Non-pigmented ciliary epithelial cell (primary cell): ENCODE measurements at places on chromosomes 2 and 18.
A peak's percentile ranks its signal among the peaks of the same experiment; 100 is the strongest.

- DNase-seq, result no peak
Measured at GRCh38 chr2:167215595-167215994, 327.3 kb downstream of the XIRP2 start.

- DNase-seq, result peak; percentile 78
Measured at GRCh38 chr2:144426981-144427479, 92.9 kb downstream of the ZEB2 start.

DNA sequence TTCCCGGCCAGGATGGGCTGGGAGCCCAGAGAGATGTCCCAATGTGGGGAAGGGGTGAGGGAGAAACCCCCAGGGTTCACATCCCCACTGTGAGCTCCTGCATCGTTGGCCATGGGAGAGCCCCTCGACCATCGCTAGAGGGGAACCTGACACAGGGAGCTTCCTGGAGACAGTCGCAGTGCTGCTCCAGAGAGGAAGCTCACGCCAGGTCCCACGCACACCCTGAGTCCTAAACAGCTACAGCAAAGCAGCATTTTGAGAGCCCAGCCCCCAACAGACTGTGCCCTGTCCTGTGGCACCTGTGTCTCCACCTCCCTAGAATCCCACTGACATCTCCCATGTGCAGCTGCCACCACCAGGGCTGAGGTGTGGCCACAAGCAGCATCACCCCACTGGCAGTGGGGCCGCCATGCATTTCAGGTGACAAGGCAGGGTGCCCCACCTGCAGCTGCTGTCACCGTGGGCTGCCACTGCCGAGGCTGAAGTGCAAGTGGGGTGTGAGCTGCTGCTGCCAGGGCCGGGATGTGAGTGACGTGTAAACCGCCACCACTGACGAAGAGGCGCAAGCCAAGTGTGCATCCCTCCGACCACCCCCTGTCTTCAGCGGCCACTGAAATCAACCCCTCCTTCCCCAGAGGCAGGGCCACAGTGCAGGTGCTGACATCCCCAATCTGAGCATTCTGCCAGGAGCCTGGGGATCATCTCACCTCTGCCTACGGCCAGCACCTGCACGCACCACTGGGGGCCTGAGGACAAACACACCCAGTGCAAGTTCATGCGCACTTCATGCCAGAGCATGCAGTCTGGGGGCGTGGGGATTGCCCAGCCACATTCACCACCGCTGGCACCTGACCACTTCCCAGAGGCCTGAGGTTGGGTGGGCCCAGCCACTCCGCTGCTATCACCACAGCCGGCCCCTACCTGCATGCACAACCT lies 467.7 kb upstream of the SALL3 start:
- DNase-seq, result no peak

DNA sequence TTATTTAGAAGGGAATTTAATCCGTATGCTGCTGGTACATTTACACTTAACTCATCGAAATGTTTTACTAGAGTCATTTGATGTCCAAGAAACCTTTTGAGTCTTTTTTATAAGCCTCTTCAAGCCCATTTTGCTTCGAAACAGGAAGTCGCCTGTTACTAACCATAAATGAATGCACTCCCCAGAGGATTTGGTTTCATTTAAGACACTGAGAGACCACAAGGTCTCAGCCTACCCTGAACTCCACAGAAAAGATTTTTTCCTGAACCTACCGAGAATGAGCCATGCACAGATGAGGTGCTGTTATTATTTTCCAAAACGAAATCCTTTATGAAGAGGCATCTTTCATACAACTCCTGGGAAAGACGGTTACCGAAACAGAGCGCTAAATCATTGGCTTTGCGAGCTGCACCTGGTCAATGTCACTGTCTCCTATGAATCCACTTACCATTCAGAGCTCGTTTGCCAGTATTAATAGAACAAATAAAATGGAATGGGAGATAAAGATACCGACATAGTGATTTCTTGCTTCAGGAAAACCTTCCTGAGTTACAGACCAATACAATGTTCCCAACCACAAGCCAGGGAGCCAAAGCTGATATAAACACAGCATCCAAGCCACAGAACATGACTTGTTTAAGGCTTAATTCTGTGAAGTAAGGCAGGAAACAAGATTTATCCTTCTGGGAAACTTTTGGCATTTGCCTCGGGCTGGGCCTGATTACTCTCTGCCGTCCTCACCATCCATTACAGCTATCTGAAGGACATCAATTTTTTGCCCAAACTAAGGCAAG lies 382.1 kb downstream of the OSR1 start:
- DNase-seq, result peak; percentile 64

DNA sequence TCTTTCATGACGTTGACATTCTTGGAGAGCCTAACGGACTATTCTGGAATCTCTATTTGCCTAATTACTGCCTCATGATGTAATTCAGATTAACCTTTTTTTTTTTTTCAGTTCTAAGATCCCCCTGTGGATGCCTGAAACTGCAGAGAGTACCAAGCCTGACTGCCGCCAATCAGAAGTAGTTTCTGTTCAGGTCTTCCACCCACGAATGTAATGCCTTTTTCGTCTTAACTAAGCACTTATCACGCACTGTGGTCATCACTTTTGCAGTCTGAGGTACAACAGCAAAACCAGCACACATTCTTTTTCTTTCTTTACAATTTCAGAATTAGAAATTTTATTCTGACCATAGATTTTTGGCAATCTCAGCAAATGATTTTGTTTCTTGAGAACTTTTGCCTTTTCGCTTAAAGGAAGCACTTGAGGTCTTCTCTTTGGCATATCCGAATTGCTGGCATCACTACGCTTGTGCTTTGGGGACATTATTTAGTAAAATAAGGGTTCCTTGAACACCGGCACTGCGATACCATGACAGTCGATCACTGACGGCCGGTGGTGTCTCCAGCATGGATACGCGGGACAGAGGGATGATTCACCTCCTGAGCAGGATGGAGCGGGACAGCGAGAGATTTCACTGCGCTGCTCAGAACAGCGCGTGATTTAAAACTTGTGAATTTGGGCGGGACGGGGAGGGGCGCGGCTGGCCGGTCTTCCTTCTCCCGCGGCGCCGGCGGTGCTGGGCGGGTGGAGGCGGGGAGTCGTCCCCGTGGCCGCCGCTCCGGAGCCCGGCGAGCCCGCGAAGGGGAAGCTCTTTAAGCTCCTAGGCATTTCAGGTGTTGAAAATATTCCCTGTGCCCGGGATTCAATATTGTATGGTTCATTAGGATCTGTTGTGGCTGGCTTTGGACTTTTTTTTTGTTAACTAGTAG lies 32.0 kb upstream of the GPR55 start:
- no peak for DNase-seq

GRCh38 chr18:63292831-63293683 lies 26.5 kb downstream of the BCL2 start:
- no peak for DNase-seq

DNA sequence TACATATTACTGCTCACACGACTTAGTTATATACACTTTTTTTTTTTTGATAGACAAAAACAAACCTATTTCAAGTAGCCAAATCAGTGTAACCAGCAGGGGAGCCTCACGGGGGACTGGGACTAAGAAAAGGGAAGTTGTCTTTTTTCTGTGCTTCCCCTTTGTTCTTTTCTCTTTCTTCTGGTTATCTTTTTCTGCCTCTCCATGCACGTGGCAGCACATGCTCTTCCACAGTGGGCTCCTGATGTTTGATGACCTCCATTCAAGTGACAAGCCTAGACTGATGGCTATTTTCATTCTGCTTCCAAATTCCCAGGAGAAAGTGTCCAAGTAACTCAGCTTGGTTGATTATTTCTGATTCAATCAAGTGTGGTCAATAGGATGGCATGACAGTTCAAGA lies 98.2 kb upstream of the STK39 start:
- no peak for DNase-seq

- DNase-seq, result no peak
Measured at GRCh38 chr2:9779596-9780264, 63.5 kb upstream of the TAF1B start.

GRCh38 chr2:237623428-237624403 lies 3.7 kb upstream of the LRRFIP1 start:
- DNase-seq, result no peak

DNA sequence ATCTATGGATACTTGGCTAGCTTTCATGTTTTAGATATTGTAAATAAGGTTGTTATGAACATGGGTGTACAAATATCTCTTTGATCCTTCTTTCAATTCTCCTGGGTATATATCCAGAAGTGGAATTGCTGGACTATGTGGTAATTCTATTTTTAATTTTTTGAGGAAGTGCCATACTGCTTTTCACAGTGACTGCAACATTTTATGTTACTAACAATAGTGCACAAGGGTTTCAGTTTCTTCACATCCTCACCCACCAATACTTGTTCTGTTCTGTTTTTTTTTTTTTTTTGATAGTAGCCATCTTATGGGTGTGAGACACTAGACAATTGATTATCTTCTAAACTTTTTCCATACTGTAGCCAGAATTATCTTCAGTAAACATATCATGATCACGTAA lies 17.3 kb upstream of the NEUROD1 start:
- no peak for DNase-seq

DNA sequence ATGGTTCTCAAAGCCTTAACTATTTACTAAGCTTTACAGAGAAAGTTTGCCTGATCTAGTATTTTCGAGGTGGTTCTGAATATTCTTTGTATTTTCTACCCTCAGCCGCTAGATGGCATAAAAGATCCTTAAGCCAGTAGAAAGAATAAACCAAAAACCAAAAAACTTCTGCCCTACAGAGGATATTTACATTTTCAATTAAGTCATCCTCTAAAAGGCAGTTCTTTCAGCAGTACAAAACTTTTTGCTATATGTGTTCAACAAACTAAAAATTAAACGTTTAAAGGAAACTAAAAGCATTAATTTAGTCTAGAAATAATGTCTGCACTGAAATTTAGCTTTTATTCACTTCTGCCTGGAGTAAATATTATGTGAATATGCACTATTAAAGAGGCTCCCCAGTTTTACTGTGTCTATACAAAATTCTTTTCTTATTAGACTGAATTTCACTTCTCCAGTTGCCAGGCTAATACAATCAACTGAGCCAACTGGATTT lies 297.5 kb downstream of the PIEZO2 start:
- peak; percentile 19 for DNase-seq

- no peak for DNase-seq
Measured at GRCh38 chr2:211901226-211901846, 637.3 kb downstream of the ERBB4 start.

DNA sequence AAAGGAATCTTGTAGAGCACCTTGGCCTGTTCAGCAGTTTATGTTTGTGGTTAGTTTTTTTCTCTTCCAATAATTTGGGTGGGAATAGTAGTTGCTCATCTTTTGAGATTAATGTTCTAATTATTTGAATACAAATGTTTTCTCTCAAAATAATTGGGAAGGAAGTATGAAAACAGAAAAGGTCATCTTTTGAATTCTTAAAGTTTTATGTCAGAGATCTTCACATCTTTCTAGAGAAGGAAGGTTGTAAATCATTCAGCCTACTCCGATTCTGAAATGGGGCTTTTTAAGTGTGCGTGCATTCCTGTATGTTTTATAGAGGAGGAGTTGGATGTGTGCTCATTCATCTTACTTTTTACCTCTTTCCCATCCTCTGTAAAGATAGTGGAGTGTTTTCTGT lies 29.0 kb downstream of the GRHL1 start:
- no peak for DNase-seq

DNA sequence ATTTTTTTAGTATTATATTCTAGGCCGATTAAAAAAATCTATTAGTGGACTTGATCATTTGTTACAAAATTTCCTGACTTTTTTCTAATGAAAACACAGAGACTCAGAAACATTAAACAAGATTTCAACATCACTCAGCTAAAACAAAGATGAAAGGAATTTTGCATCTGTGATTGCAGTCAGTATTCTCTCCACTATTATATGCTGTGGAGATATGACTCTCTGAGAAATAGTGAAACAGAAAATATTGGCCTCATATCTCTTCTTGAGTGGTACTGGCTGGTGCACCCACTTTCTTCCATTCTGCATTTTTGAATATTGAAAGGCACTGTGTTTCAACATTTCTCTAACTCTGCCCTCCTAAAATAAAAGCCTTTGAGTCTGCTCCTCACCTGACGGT lies 914.2 kb downstream of the TSN start:
- DNase-seq, result no peak

- no peak for DNase-seq
Measured at GRCh38 chr2:120399889-120400240, 53.9 kb downstream of the INHBB start.

- DNase-seq, result no peak
Measured at GRCh38 chr2:154688373-154688772, 10.1 kb upstream of the KCNJ3 start.

- DNase-seq, result no peak
Measured at GRCh38 chr2:116238511-116238910, 1576.0 kb upstream of the DDX18 start.

GRCh38 chr2:14120376-14120775 lies 512.1 kb upstream of the LRATD1 start:
- no peak for DNase-seq

- DNase-seq, result no peak
Measured at GRCh38 chr2:151344906-151345305, 12.5 kb upstream of the TNFAIP6 start.

DNA sequence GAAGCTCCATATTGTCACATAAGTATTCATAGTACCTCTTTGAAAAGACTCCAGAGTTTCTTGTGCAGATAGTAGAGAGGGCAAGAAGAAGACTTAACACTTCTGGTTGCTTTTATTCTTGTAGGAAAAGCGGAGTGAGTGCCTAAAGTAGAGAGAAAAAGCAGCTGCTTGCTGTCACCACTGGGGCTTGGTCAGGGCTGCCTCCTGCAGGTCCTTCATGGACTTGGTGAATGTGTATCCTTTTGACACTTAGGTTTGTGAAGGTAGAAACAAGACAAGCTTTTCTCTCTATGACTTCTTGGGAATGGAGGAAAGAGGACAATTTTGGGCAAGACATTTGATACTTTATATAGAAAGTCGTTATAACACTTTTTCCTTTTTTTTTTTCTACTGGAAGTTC lies 312.8 kb upstream of the FANCL start:
- no peak for DNase-seq

DNA sequence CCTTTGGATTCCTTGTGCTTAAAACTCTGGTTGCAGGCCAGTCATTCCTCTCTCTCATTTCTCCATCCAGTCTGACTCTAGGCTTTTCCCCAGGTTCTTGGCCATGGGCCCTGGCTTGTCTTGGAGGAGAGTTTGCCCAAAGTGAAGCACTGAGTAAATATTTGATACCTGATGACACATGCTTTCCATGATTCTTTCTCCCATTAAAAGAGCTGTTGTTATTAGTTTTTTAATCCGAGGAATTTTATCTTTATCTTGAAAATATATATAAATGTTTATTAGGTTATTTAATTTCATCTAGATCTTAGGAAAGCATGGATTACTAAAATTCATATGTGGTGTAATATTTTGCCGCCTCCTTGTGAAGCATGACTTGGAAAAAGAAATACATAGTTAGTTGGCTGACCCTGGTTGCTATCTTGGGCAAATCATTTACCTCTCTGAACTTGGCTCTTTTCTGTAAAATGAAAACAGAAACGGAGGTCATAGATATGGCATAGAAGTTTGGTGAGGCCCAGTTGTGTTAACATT lies 650.1 kb downstream of the SLC4A3 start:
- peak; percentile 60 for DNase-seq

DNA sequence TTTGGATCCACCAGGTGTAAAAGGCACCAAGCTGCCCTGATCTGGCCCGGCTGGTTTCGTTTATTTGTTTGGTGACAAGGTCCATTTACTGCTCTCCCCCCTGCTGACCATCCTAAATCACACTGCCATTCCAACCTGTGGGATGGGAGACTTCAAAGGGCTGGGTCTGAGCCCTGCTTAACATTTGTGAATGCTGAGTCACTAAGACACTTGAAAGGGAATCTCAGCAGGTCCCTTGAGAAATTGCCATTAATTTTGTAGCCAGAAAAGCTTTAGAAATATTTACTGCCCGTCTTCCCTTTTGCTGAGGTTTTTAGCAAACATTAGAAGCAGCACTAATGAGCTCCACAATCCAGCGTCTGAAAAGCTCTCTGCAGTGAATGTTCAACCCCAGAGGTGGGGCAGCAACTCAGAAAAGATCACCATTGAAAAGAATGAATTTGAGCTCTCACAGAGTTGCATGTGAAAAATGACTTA lies 133.8 kb downstream of the ARL4C start:
- DNase-seq, result no peak
